ENCODE measurements at places on chromosomes 7 and 10. TPM values are rescaled to one million over a fixed set of nuclear protein-coding genes. Genes with fewer than 3 reads are reported as not detected.
A peak's percentile ranks its signal among the peaks of the same experiment; 100 is the strongest.

- no peak for DNase-seq
These were observed 17.6 kb downstream of the APBB1IP start for GRCh38 chr10:26455567-26456315.

- DNase-seq: no peak
These were observed 140.8 kb downstream of the ETV1 start for GRCh38 chr7:13848681-13849131.

- DNase-seq: no peak
These were observed 100.6 kb downstream of the ICA1 start for GRCh38 chr7:8161364-8161828.

The MMP21 gene
- total RNA-seq: not detected

- no peak for DNase-seq
These were observed 12.8 kb upstream of the ARID5B start for GRCh38 chr10:61888744-61889143.

The NCF1 gene
- 0.78 TPM for total RNA-seq

DNA sequence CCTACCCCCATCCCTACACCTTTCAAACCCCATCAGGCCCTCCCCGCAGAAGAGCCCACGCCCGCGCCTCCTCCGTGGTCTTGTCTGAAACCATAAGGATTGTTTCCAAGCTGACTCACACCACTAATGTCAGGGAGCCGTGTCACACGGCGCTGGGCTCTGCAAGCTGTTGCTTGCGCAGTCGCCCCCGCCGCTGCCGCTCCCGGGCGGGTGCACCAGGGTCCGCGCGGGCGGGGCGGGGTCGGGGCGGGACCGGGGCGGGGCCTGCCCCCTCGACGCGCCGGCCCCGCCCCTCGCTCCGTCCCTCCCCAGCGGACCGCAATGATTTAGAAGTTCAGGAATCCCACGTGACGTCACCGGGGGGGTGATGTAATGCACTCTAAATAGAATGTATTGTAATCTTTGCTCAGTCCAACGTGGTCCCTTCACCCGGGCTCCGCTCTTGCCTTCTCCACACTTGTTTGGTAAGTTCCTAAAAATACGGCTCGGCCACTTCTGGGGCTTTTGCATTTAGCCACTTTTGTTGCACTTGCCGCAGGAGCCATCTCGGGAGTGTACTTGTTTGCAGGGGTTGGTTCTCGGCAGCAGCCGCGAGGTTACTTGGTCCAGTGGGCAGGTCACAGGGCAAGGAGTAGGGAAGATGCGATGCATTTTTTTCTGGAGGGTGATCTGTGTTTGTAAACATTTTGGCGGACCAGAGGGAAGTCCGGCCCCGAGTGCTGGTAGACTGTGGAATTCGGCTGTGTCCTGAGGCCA lies 3.2 kb upstream of the CREB5 start:
- peak; percentile 91 for DNase-seq

The ZNF138 gene
- 12.0 TPM for total RNA-seq

DNA sequence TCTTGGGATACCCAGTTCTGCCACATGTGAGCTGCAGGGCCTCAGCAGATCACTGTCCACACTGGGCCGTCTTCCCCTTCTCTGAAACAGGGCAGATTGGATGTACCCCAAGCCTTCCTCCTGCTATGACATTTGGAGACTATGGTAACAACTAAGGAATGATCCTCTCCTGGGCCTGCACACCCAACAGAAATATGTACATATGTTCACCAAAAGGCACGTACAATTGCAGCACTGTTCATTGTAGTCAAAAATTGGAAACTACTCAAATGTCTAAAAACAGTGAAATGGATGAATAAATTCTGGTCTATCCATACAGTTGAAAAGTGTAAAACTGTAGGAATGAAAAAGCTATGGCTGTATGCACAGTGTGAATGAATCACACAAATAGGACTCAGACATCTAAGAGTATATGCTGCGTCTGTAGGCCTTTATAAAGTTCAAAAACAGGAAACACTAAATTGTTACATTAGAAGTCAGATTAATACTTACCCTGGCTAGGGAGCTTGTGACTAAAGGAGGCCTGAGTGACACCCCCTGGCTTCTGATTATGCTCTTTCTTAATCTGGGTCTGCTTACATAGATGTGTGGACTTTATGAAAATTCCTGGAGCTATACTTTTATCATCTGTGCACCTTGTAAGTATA lies 16.1 kb upstream of the XPNPEP1 start:
- DNase-seq: no peak

DNA sequence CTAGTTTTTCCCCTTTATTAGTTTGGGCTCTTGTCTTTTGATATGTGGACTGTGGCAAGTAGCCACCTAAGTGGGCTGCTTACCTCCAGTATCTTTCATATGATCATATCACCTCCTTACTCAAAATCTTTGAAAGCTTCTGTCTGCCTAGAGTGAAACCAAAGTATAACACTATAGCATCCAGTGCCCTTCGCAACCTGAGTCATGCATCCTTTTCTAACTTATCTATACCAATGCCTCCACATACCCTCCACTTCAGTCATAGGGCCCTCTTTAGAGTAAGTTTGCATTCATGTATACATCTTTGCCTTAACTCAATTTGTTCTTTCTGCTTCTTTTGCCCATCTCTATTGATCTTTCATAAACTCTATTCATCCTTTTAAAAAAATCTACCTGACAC lies 15.7 kb upstream of the MACC1 start:
- DNase-seq: no peak

- no peak for DNase-seq
These were observed 28.7 kb downstream of the ZNF775 start for GRCh38 chr7:150407588-150408392.

- no peak for DNase-seq
These were observed 9.3 kb upstream of the HERPUD2 start for GRCh38 chr7:35704261-35704660.

- no peak for DNase-seq
These were observed 89.2 kb upstream of the SEMA3A start for GRCh38 chr7:84283798-84284197.

DNA sequence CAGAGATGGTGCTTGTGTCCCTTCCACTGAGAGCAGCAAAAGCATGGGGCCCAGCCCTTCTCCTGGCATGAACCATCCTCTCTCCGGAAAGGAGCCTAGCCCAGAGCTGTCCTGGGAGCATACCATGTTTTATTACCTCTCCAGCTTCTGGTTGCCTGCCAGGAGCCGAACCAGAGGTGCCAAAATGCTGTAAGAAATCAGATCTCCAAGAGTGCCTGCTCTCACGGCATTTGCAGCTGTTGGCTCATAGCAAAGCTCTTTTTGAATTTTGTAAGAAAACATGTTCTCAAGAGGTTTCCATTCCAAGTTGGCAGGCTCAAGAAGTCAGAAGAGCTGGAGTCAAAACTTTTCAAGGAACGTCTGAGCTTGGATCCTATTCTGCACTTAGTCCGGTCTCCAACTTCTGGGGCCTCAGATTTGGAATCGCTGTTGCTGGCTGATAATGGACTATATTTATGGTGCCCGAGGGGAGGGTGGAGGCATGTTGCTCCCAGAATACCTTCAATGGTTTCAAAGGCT lies 211.7 kb upstream of the MKI67 start:
- DNase-seq: no peak

GRCh38 chr10:137606-138005 lies 2.4 kb downstream of the ZMYND11 start:
- no peak for DNase-seq

GRCh38 chr7:45978731-45979211 lies 57.7 kb upstream of the IGFBP3 start:
- DNase-seq: no peak

DNA sequence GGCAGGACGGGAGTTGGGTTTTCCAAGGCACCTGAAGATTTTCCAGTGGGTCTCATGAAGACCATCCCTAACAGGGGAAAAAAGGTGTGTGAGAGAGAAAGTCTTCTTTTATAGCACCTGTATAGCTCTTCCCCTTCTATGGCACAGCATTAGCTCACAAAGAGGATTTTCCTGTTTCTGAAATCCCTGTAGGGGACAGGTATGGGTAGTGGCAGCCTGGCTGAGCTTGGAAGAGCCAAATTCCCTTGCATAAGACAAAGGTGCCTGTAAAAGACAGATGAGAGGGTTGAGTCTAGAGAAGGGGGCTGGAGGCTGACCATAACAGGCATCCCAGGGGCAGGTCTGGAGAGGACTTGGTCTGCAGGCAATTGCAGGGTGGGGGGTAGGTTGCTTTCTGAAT lies 63.7 kb downstream of the COL13A1 start:
- no peak for DNase-seq

GRCh38 chr10:74431816-74432215 lies 280.8 kb downstream of the ADK start:
- no peak for DNase-seq

Measured in activated CD4-positive, alpha-beta T cell treated with anti-CD3 and anti-CD28 coated beads for 36 hours (primary cell).